ENCODE measurements at places on chromosomes 6 and 20. TPM values are rescaled to one million over a fixed set of nuclear protein-coding genes. Genes with fewer than 3 reads are reported as not detected.
A peak's percentile ranks its signal among the peaks of the same experiment; 100 is the strongest.

The SOD2 gene
- 208 TPM for polyA plus RNA-seq

GRCh38 chr6:135128268-135128914 lies 52.7 kb upstream of the MYB start:
- no peak for DNase-seq
- H3K4me1 ChIP-seq: no peaks in the 10 kb centered on the region
- no peak overlapping the region for H3K4me3 ChIP-seq
- no peaks in the 10 kb centered on the region for H3K36me3 ChIP-seq
- H3K27ac ChIP-seq: no peak overlapping the region

The SLC12A5 gene
- 120 TPM for polyA plus RNA-seq

The SLC35F1 gene
- 0.32 TPM for polyA plus RNA-seq

The PBOV1 gene
- polyA plus RNA-seq: not detected

GRCh38 chr20:11780765-11781369 lies 136.8 kb upstream of the BTBD3 start:
- no peak for DNase-seq
- no peak overlapping the region for H3K27ac ChIP-seq
- H3K36me3 ChIP-seq: no peaks in the 10 kb centered on the region
- H3K27me3 ChIP-seq: no peaks in the 10 kb centered on the region
- no peak overlapping the region for H3K4me3 ChIP-seq

The EYA2 gene
- 1.0 TPM for polyA plus RNA-seq

The SUMO4 gene
- polyA plus RNA-seq: not detected

GRCh38 chr6:2073476-2073875 lies 171.9 kb downstream of the GMDS start:
- H3K36me3 ChIP-seq: no peaks in the 10 kb centered on the region
- H3K27ac ChIP-seq: no peak overlapping the region
- H3K27me3 ChIP-seq: no peaks in the 10 kb centered on the region
- no peaks in the 10 kb centered on the region for H3K4me1 ChIP-seq

GRCh38 chr6:56581296-56581925 lies 61.3 kb downstream of the DST start:
- no peak overlapping the region for H3K4me3 ChIP-seq
- no peaks in the 10 kb centered on the region for H3K36me3 ChIP-seq
- DNase-seq: no peak

GRCh38 chr20:43894491-43894890 lies 20.2 kb upstream of the TOX2 start:
- no peaks in the 10 kb centered on the region for H3K27me3 ChIP-seq
- no peak overlapping the region for H3K27ac ChIP-seq
- DNase-seq: no peak
- H3K36me3 ChIP-seq: no peaks in the 10 kb centered on the region

DNA sequence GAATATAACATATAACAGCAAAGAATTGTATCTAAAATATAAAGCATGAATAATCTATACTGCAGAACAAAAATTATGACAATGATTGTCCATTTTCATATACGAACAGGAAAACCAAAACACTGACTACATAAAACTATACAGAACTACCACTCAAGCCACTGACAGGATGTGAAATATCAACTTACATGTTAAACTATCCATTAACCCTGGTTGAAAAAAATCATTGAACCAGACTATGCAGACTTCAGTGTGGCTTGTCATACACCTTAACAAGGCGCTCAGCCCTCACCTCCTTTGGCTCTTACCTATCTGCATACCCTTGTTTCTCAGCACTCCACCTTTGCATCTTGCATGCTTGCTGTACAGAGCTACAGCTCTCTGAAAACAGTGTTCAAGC lies 34.9 kb downstream of the ASCC3 start:
- H3K36me3 ChIP-seq: no peaks in the 10 kb centered on the region
- H3K27me3 ChIP-seq: no peaks in the 10 kb centered on the region
- H3K4me1 ChIP-seq: no peaks in the 10 kb centered on the region
- H3K4me3 ChIP-seq: no peak overlapping the region

The TASP1 gene
- polyA plus RNA-seq: 3.6 TPM

GRCh38 chr6:88725111-88725975 lies 238.1 kb downstream of the RNGTT start:
- DNase-seq: peak; percentile 22
- H3K4me1 ChIP-seq: no peaks in the 10 kb centered on the region
- no peaks in the 10 kb centered on the region for H3K27me3 ChIP-seq
- no peaks in the 10 kb centered on the region for H3K36me3 ChIP-seq
- H3K4me3 ChIP-seq: no peak overlapping the region

The XKR7 gene
- polyA plus RNA-seq: 0.49 TPM

The SERINC3 gene
- polyA plus RNA-seq: 51.5 TPM

GRCh38 chr6:25428758-25429317 lies 149.7 kb downstream of the CARMIL1 start:
- H3K4me3 ChIP-seq: no peak overlapping the region
- DNase-seq: no peak
- no peaks in the 10 kb centered on the region for H3K27me3 ChIP-seq
- no peak overlapping the region for H3K27ac ChIP-seq
